ENCODE measurements at places on chromosomes 4 and X.

- no peak for DNase-seq
Measured at GRCh38 chrX:21305799-21306336, 68.3 kb upstream of the CNKSR2 start.

GRCh38 chr4:23333556-23333945 is 556.3 kb downstream of the PPARGC1A start:
- no peak for DNase-seq

- DNase-seq = no peak
Measured at GRCh38 chr4:6258741-6259140, 10.9 kb upstream of the WFS1 start.

GRCh38 chrX:51144828-51145442 is 187.7 kb upstream of the NUDT10 start:
- no peak for DNase-seq

- DNase-seq = no peak
Measured at GRCh38 chr4:78439328-78439727, 112.2 kb upstream of the ANXA3 start.

- no peak for DNase-seq
Measured at GRCh38 chr4:91284480-91284879, 1019.3 kb upstream of the GRID2 start.

Data from stimulated activated CD8-positive, alpha-beta memory T cell treated with anti-CD3 and anti-CD28 coated beads, Interleukin-15, amount 100 ng/mL, for 1 hour (primary cell).